ENCODE measurements at places on chromosomes 3 and 15.

- DNase-seq = no peak
Measured at GRCh38 chr15:59553879-59554735, 57.5 kb upstream of the GCNT3 start.

DNA sequence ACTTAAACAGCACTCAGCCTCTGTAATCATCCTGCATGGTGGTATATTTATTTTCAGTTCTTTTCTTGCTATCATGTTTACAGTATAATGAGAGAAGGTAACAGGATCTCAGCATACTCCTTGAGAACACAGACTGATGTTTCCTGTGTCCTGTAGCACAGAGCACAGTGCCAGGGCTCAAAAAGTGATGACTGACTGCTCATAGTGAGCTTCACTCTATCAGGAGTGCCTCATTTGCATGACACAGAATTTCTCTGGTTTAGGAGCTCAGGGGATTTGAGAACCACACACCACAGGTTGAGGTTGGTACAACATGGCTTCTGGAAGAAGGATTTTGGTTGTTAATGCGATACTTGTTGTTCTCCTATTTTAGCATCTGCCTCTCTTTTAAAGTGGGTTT, 68.5 kb upstream of the SLC2A2 start:
- no peak for DNase-seq

- no peak for DNase-seq
Measured at GRCh38 chr3:7095116-7095515, 234.2 kb downstream of the GRM7 start.

- DNase-seq = no peak
Measured at GRCh38 chr3:143475981-143476380, 356.4 kb downstream of the CHST2 start.

DNA sequence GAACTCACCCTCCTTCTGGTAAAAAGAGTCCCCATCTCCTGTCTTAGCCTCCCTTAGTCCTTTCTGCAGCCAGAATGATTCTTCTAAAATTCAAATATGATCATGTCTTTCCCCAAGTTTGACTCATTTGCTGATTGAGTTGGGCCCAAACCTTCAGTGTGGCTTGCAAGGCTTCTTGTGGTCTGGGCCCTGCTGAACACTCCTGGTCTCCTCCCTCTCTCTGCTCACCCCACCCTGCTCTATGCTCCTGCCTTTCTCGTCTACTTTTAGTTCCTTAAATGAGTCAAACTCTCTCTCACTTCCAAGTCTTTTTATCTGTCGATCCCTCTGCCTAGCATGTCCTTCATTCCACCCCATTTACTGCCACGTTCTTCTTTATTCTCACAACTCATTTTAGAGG, 72.6 kb downstream of the CCR1 start:
- DNase-seq = no peak

DNA sequence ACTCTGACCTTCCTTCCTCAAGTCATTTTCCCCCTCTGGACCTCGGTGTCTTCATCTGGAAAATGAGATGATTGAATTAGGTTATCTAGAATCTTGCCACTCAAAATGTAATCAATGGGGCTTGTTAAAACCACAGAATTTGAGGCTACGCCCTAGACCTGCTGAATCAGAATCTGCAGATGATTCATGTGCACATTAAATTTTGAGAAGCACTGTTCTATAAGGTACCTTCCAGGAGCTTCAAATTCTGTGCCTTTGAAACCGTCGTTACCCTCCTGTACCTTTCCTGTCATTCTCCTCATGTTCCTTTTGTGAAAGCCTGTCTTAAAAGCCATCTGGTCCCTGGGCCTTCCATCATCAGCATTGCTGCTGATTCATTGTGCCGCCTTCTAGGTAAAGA, 172.4 kb upstream of the TOPAZ1 start:
- DNase-seq = no peak

- no peak for DNase-seq
Measured at GRCh38 chr15:33371159-33371558, 60.4 kb downstream of the RYR3 start.

DNA sequence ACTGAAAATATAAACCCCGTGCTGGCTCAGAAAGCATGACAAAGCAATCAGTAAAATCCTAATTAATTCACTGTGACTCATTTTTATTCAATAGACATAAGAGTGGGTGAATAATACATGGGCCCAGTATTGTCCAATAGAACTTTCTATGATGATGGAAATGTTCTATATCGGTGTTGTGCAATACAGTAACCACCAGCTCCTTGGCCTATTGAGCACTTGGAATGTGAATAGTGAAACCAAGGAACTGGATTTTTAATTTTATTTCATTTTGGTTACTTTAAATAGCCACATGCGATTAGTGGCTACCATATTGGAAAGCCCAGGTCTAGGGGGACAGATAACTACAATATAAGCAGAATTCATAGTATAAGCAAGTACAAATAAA, 69.8 kb upstream of the PPP2R3A start:
- DNase-seq = no peak

DNA sequence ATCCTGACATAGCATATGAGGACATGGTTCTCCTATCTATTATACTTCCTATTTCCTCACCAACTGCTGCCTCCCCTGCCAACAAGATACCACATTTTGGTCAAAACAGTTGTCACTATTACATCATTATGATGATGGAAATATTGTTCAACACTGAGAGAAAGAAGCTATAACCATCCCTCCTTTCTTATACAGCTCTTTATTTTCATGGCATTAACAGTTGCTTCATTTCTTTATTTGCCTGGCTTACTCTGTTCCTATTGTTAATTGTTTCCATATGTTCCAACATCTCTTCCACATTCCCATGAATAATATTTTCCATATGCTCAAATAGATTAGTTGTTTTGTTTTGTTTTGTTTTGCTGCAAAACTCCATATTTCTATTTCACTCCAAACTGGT, 40.8 kb upstream of the FILIP1L start:
- DNase-seq = no peak

DNA sequence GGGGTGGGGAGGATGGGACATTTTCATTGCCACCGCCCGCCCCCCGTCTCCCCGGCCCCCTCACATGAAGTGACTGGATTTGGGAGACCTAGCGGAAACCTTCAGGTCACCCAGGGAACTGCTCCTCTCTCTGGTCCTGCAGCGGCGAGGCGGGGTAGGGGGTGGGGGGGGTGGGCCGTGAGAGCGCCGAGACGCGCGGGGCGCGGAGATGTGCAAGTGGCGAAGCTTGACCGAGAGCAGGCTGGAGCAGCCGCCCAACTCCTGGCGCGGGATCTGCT, 712 bp upstream of the MME start:
- DNase-seq = no peak

GRCh38 chr3:138397983-138398382, 36.4 kb upstream of the ESYT3 start:
- no peak for DNase-seq

DNA sequence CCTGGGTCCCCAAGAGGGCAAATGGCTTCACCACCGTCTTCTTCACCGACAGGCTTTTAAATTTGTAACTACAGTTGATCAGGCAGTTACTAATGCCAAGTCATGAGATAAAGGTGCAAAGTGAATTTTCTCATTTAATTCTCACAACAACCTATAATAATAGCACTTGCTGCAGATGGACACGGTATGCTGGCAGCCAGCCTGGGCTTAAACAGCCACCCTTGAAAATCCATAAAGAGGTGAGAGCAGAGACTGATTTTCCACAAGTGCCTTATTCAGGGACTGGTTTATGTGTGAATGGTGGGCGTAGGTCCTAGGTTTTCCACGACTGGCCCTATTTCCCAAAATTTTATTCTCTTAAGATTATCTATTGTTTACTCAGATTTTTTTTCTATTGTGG, 117.8 kb downstream of the RAB11A start:
- DNase-seq = no peak

DNA sequence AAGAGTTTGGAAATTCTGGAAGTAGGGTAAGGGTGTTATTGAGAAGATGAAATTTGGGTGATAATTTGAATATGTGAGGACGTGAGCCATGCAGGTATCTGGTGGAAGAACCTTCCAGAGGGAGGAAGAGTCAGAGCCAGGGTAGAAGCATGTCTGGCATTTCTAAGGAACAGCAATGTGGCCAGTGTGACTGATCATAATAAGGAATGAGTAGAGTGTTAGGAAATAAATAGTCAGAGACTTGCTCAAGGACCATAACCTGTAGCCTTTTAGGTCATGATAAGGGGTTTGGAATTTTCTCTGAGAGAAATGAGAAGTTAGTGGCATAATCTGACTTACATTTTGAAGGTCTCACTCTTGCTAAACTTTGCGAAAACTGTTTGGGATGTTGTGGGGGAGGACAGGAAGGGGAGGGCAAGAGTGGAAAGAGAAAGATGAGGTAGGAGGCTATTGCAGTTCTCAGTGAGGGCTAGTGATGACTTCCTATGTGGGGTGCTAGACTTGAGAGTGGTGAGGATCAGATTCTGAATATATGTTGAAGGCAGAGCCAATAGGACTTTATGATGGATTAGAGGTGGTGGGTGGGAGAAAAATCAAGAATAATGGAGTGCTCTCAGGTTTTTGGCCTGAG, 568.3 kb downstream of the AGBL1 start:
- DNase-seq = no peak

- no peak for DNase-seq
Measured at GRCh38 chr3:182364723-182365650, 428.3 kb upstream of the ATP11B start.

GRCh38 chr15:26945046-26945445, 25.9 kb upstream of the GABRG3 start:
- no peak for DNase-seq

DNA sequence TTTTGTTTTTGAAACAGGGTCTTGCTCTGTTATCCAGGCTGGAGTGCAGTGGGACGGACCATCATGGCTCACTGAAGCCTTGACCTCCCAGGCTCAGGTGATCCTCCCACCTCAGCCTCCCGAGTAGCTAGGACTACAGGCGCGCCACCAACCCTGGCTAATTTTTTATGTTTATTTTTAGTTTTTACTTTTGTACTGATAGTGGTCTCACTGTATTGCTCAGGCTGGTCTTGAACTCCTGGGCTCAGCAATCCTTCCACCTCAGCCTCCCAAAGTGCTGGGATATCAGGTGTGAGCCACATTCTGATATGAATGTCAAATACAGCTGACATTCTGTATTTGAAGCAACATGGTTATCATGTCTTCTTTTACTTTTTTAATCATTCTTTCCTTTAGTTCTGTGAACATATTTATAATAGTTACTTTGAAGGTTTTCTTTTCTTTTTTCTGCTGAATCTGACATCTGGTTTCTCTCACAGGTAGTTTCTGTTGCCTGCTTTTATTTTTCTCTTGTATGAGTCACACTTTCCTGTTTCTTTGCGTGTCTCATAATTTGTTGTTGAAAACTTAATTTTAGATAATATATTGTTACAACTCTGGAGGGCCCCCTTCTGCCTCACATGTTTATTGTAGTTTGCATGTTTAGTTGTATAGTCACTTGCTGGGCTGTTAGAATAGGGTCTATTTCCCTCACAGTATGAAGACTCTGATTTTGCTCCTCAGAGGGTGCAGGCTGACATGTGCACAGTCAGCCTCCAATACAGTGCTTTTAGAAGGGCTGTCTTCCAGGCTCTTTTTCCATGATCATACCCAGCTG, 8.4 kb upstream of the CNTN4 start:
- no peak for DNase-seq

DNA sequence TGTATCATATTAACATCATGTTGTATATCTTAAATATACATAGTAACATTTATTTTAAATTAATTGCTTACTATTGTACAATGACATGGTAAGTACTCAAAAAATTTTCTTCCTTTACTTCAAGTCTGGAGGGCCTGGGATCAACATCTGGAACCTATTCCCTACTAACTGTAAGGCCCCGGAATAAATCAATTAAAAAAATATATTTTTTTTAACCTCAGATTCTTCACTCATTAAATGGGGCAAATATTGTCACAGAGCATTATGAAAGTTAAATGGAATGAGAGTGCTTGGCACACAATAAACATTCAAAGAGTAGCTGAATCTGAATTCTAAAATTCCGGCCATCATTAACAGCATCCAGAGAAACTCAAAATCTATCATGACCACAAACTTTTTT, 16.5 kb downstream of the GSK3B start:
- DNase-seq = no peak

Data from stimulated activated CD8-positive, alpha-beta memory T cell treated with anti-CD3 and anti-CD28 coated beads, Interleukin-7, amount 100 ng/mL, for 4 hours (primary cell).